Renal cortex interstitium (tissue), 15 donors: ENCODE measurements at places on chromosomes 1 and 21.

DNA sequence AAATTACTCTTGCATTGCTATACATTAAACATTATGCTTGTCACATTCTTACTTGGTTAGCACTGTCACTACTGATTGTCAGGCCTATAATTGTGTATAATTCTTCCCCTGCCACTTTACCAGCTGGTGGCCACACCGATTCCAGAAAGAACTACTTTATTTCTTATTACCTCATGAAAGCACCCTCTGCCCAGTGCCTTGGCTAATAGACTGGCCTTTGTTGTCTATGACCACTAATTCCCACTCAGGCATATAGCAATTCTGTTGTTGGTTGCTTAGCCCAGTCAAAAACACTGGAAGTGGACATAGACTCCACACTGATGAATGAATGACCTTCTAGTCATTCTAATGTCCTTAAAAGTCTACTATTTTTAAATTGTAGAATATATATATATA, 35.6 kb downstream of the MRPL39 start:
- DNase-seq = no peak

- no peak for DNase-seq
Measured at GRCh38 chr1:13818926-13819325, 118.9 kb downstream of the PRDM2 start.

GRCh38 chr1:67441739-67442281, 11.6 kb upstream of the SERBP1 start:
- no peak for DNase-seq

DNA sequence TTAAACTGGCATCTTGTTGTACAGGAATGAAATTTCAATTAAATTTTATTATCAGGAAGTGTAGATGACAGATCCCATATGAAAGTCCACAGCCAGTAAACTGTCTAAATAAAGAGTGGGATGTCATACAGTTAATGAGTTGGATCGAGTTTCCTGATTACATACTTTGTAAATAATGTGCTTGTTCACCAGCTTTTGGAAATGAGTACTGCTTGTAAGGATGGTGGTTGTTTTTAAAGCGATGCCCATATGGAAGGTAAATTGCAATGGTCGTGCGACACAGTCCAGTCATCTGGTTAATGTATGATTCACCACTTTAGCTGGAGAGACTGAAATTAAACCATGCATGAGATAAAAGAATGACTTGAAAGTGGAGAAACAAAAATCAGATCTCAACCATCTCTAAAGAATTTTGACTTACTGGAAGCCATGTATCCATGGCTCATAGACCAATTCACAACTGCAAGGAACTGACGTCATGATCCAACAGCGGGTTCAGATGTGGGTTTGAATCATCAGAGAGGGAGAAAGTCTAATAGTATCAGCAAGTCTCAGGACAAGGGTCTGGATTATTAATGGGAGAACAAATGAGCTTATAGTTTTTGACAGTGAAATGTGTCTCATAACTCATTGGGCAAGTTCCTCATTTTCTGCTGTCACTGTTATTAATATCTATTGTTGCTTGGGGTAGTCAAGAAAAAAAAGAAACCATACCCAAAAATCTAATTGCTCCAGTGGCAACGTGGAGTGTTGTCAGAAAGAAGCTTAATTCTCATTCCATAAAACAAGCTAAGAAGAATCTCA, 49.0 kb downstream of the MAP10 start:
- no peak for DNase-seq

- no peak for DNase-seq
Measured at GRCh38 chr1:5010236-5010635, 355.8 kb downstream of the AJAP1 start.

DNA sequence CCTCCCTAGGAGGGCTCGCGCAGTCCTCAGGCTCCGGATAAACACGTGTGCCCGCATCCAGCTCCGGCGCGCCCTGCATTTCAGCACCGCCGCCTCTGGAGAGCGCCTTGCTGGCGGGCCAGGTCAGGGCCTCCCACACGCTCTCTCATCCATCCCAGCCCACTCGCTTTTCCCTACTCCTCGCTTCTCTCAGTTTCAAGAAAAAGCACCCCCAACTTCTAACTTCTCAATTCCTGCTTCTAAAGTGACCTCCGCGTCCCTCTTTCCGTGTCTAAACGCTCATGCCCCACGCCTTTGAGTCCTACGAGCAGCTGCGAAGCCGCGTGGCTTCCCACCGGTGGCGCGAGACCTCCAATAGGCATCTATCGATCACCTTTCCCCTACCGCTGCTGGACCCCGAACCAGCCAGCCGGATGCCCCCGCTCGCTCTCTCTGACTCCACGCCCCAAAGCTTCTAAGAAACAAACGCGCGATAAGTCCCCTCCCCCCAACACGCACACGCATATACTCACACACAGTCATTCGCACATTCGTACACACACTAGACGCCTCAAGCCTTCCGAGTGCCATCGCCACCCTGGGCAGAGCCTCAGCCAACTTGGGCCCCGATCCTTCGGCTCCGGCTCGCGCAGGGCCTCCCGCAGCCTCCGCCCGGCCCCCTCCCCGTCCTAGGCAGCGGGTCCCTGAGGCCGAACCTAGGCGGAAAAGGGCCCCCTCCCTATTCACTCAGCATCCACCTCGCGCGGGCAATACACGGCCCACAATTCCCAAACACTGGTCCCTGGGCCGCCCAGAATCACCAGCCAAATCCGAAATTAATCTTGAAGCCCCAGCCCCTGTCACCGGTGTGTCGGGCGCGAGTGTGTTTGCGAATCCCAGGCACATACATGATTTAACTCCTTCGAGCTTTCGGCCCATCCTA, 1.1 kb downstream of the NMNAT2 start:
- peak; percentile 71 for DNase-seq

GRCh38 chr1:29136391-29136915, 12.8 kb upstream of the TMEM200B start:
- DNase-seq = peak; percentile 46

- DNase-seq = no peak
Measured at GRCh38 chr1:194042736-194043135, 856.3 kb upstream of the B3GALT2 start.
